Caki2 (cell line): ENCODE measurements at places on chromosomes 7 and 10. TPM values are rescaled to one million over a fixed set of nuclear protein-coding genes. Genes with fewer than 3 reads are reported as not detected.

The PPP1R3C gene
- 3.5 and 4.2 TPM in 2 replicates for total RNA-seq

The ADAM12 gene
- total RNA-seq: 14.0 and 26.1 TPM in 2 replicates

The PLA2G12B gene
- not detected in 2 replicates for total RNA-seq

The GNG11 gene
- total RNA-seq: 43.8 and 53.3 TPM in 2 replicates

The CTAGE8 gene
- 1.3 TPM in 1 of 2 replicates, not detected in the other for total RNA-seq

The CUBN gene
- total RNA-seq: 0.03 and 0.34 TPM in 2 replicates

The CRHR2 gene
- total RNA-seq: not detected in 2 replicates

The POLR2J2 gene
- not detected in 2 replicates for total RNA-seq

The SPRN gene
- not detected in 2 replicates for total RNA-seq

The ZNF503 gene
- total RNA-seq: 11.6 and 16.2 TPM in 2 replicates

The CYP2E1 gene
- not detected in 2 replicates for total RNA-seq

The MNX1 gene
- total RNA-seq: 14.5 and 19.5 TPM in 2 replicates

The H2BK1 gene
- not detected in 2 replicates for total RNA-seq

The TSPAN13 gene
- 47.5 and 57.1 TPM in 2 replicates for total RNA-seq

The ASAH2 gene
- total RNA-seq: 0.47 TPM in 1 of 2 replicates, not detected in the other

The PRSS37 gene
- total RNA-seq: not detected in 2 replicates

The STMP1 gene
- total RNA-seq: 15.7 and 29.9 TPM in 2 replicates

The KDM7A gene
- total RNA-seq: 0.17 and 1.7 TPM in 2 replicates
